AML-193 (cell line): ENCODE measurements at places on chromosomes 6 and 20.

GRCh38 chr20:61833807-61834610 is 231.7 kb downstream of the TAF4 start:
- no peak for DNase-seq

DNA sequence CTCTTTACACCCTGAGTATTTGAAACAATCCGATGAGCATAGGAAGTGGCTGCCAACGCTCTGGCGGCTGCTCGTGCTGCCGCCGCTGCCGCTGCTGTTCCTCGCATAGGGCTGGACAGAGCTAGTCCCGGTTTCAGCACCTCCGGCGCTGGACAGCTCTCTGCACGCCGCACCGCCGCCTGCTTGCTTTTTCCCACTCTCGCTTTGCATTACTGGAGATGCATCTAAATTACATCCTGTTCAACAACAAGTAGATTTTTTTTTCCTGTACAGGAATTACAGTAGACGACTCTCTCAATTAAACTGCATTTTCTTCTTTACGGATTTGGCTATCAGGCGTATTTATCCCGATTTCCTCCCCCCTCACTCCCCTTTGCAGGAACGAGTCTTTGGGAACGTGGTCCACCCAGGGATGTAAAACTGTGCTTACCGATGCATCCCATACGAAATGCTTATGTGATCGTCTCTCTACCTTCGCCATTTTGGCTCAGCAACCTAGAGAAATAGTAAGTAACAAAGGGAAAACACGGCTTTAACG is 563.8 kb downstream of the LMBRD1 start:
- no peak for DNase-seq

DNA sequence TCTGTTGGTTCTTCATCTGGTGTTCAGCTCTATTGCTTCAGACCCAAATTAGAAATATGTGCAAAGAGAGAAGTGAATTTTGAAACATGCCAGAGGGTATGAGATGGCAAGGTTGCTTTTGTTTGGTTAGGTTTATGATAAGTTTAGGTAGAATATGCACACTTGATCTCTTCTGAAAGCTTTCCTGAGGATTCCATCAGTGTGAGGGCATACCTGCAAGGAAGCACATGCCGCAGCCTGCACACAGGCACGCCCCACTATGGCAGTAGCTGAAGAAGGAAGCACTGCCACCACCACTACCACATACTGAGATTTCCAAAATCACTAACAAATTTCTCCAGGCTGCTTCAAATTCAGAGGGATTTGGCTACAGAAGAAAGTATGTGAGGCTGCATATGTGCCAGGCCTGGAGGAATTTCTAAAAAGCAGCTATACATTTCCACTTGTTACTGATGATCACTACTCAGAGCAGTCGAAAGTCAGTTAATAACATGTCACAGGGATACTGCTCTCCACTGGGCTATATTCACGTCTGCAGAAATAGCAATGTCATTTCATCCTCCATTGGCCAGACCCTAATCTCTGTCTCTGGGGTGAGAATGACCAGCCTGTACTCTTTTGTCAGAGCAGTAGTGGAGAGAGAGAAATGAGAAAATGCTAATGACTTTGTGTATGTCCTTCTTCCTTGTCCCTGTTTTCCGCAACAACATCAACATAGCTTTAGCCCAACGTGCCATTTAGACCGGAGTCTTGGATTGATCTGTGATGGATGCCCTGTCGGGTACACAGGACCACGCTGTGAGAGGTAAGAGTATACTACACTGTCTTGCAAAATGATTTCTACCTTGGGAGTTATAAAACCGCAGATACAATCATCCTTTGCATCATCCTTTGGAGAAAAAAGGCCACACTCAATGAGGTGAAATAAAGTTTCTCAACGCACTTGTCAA is 396.7 kb downstream of the LAMA2 start:
- no peak for DNase-seq

GRCh38 chr6:50007819-50008218 is 14.0 kb downstream of the DEFB110 start:
- DNase-seq: no peak

GRCh38 chr6:147651249-147652063 is 143.0 kb downstream of the SAMD5 start:
- DNase-seq: peak; percentile 5

DNA sequence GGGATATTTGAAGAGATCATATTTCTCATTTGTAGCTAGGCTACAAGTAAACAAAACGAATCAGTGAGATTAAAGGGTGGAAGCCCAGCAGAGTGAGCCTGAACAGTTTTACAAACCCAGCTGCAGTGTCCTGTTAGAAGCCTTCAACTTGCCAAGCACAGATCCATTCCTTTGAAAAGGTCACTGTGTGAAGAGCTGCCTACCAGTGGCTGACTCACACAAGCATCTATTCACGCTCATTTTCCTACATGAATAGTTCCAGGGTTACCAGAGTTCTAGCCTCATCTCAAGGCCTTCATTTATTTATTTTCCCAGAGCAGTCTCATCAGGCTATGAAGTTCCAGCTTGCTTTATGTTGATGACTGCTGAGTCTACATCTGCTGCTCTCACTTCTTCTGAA is 25.7 kb upstream of the MLIP start:
- DNase-seq: no peak
